ENCODE measurements at places on chromosomes 13 and 19.

GRCh38 chr13:74710006-74710405, 575.8 kb upstream of the KLF12 start:
- DNase-seq, result no peak

GRCh38 chr13:101306773-101307172, 109.5 kb downstream of the NALCN start:
- DNase-seq, result no peak

- no peak for DNase-seq
These were observed 171.7 kb upstream of the MAB21L1 start for GRCh38 chr13:35648201-35648600.

GRCh38 chr13:113097651-113098050, 7.9 kb upstream of the F7 start:
- no peak for DNase-seq

DNA sequence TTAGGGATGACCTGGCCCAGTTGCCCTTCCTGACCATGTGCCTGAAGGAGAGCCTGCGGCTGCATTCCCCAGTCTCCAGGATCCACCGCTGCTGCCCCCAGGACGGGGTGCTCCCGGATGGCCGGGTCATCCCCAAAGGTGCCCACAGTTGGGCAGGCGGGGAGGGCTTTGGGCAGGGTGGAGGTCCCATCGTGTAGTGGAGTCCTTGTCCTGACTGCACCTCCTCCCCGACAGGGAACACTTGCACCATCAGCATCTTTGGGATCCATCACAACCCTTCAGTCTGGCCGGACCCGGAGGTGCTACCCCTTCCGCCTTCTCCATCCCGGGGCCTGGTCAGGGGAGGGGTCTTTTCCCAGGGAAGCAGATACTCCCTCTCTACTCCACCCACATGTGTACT, 31.7 kb upstream of the CYP4F8 start:
- DNase-seq, result no peak

- no peak for DNase-seq
These were observed 334.3 kb downstream of the DLEU7 start for GRCh38 chr13:50509167-50509566.

GRCh38 chr13:28392896-28393505, 101.9 kb downstream of the FLT1 start:
- DNase-seq, result no peak

GRCh38 chr19:7004313-7004931, 16.8 kb downstream of the MBD3L2B start:
- peak; percentile 14 for DNase-seq

- DNase-seq, result no peak
These were observed 212.1 kb downstream of the KCNRG start for GRCh38 chr13:50227361-50227760.

DNA sequence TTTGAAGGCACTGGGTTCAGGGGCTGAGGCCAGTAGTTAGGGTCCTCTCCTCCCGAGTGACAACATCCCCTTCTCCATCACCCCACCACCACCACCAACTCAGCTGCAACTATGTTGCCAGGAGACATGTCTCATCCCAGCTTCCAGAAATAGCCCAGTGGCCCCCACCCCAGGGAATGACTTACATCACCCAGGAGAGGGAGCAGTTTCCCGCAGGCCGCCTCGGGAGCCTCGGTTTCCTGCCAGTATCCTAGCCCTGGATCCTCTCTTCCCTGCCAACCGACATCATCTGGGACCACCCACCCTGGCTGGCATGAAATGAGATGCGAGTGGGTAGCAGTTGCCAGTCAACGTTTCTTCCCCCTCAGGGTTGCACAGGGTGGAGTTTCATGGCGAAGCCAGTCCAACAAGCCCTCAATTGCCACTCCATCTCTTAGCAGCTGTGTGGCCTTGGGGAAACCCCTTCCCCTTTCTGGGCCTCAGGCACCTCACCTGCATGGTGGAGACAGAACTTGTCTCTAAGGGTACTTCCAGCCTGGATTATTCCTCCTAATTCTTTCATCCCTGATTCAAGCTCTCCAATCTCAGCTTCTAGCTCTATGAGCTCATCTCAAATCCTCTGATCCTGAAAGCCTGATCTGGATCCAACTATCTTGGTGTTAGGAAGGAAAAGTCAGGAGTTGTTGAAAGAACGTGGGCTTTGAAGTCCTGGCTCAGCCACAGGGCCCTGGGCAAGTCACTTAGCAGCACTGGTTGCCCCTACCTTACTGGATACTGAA, 3.9 kb upstream of the GSK3A start:
- DNase-seq, result peak; percentile 69

GRCh38 chr19:35068941-35069634, 27.6 kb downstream of the HPN start:
- no peak for DNase-seq

- DNase-seq, result peak; percentile 91
These were observed 20.2 kb upstream of the ERVV-1 start for GRCh38 chr19:52993342-52994178.

- DNase-seq, result no peak
These were observed 27.1 kb upstream of the GAS6 start for GRCh38 chr13:113890774-113891480.

DNA sequence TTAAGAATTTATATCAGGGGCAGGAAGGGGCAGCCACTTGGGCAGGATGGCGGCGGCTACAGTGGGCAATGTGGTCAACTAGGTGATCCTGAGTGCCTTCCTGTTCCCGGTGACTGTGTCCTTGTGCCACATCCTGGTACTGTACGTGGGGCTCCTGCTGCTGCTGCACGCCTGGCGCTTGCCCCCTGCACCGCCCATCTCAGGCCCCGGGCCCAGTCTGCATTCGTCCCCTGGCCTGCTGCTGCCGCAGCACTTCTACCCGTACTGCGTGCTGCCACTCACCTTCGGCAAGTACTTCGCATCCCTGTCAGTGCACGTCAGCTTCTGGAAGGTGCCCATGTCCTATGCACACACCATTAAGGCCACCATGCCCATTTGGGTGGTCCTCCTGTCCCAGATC, 40.1 kb downstream of the IFT88 start:
- no peak for DNase-seq

- no peak for DNase-seq
These were observed 26.0 kb downstream of the TM9SF2 start for GRCh38 chr13:99527301-99527700.

GRCh38 chr19:29277102-29277501, 64.2 kb upstream of the UQCRFS1 start:
- no peak for DNase-seq

DNA sequence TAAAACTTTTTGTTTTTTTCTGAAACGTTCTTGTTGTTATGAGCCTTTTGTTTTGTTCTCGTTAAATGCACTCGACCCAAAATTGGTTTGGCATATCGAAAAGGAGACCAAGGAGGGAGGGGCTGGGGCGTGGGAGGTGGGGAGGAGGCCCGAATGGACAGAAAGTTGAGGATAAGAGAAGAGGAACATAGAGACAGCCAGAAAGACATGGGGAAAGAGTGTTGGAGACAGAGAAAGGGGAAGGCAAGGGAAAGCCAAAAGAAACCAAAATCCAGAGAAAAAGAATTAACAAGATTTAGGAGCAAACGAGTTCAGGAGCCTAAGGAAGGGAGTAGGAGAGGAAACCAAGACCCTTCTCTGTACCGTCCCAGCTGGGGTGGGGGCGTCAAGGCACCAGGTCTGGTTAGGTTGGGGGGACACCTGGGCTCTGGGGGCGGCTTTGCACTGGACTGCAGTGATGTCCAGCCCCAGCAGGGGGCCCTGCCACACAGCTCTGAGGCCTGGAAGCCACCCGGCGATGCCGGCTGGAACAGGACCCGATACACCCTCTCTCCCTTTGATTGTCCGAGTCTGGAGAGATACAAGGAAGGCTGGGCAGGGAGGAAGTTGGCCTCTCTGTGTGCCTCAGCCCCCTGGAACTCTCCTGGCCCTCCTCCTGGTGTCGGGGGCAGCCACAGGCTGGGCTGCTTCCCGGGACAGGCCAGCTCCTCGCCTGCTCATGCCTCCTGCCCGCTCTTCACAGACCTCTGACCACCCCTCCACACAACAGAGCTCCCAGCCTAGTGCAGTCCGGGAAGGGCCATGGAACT, 11.6 kb upstream of the ASF1B start:
- DNase-seq, result peak; percentile 77

GRCh38 chr13:20402881-20403280, 122.8 kb downstream of the CRYL1 start:
- DNase-seq, result no peak

GRCh38 chr19:6047741-6048251, 62.5 kb downstream of the RFX2 start:
- DNase-seq, result peak; percentile 61

DNA sequence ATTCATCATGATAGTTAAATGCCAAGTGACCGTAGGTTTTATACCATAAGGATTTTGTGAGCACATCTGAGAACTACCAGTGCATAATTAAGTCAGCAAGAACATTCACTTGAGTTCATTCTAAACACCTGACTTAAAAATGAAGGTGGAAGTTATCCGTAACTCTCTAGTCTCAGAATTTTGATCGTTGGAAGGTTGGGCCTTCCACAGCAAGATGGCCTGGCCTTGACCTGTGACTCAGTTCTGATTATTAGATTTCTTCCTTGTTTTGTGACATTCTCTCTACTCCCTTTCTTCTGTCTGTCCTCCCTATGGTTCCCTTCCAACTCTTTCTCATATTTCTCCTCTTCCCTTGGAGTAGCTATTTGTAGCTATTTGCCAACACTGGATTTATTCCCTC, 20.0 kb upstream of the WDFY2 start:
- no peak for DNase-seq

GRCh38 chr13:112995395-112996191, 26.6 kb downstream of the MCF2L start:
- no peak for DNase-seq

DNA sequence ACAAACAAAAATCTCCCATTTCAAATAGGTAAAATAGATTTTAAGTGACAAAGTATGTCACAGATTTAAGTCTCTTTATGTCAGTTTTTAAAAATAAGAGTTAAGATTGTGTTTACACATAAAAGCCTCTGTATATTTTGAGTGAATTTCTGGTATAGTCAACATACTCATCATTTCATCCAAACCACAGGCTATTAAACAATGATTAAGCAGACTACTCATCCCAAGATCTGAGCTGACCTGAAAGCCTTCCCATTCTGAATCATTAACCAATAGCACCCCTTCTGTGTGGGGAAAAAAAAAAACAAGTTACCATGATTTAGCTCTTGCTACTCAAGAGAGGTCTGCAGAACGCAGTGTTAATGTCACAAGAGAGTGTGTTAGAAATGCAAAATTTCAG, 284.4 kb upstream of the NBEA start:
- no peak for DNase-seq

DNA sequence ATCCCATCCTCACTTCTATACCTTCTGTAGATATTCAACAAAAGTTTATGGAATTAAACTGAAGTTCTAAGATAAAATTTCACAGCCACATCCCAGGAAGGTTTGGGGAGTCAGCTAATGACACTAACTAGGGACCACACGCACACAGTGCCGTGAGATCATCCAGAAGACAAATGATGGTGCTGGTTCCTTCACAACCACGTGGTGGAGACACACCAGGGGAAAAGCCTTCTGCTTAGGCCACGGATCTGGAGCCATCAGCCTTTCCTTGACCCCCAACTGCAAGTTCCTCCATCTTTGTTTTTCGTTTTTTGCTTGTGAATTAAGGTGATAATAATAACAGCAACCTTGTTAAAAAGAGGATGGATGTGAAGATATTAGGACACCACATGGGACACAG, 241.6 kb upstream of the MAB21L1 start:
- DNase-seq, result no peak

GRCh38 chr19:43578787-43579186, 3.2 kb downstream of the PINLYP start:
- DNase-seq, result no peak

DNA sequence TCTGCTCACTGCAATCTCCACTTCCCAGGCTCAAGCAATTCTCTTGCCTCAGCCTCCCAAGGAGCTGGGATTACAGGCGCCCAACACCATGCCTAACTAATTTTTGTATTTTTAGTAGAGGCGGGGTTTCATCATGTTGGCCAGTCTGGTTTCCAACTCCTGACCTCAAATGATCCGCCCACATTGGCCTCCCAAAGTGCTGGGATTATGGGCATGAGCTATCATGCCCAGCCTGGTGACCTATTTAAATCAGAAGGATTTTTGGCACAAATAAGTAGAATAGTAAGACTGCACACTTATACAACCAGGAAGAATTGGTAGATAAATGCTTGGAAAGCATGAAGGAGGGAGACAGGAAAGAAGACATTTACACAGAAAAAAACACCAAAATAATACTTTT, 53.4 kb upstream of the AKAP11 start:
- no peak for DNase-seq

DNA sequence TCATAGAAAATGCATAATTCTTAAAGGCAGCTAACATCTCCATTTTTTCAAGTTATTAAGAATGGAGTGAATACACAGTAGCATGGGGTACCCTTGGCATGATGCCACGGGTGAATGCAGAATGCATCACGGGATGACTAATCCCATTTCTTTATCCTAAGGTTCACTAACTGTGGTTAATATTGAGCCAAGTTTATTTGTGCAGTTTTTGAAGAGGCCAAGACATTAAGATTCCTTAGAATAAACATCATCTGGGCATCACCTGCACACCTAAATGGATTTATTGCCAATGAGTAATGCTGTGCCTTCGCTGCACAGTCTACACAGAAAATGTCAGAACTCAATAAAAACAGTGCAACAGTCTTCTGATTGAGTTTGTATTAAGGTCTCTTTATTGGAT, 333.1 kb downstream of the GPC6 start:
- no peak for DNase-seq

- DNase-seq, result no peak
These were observed 14.9 kb downstream of the ZIC2 start for GRCh38 chr13:99996381-99996973.

- no peak for DNase-seq
These were observed 1636.1 kb downstream of the SLITRK5 start for GRCh38 chr13:89307278-89307677.

DNA sequence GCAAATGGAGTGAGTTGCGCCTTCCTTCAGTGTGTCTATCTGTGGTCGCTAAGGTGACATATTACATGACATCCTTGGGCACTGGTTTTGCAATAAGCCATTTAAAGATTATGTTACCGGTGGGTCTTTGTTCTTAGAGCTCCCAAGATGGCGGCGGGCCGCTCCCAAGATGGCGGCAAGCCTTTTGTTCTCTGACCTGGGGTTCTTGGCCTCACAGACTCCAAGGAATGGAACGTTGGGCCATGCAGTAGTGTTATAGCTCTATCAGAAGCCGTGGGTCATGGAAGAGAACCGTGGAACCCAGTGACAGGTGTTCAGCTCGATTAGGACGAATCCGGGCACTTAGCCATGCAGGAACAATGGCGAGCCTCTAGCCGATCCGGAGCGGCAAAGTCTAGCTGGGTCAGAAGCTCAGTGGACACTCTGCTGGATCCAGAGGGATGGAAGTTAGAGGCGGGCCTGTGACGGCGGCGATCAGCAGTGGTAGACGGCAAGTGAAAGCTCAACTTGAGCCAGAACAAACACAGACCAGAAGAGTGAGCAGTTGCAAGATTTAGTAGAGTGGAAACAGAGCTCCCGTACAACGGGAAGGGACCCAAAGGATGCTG, 188.6 kb downstream of the TEX29 start:
- DNase-seq, result peak; percentile 6

DNA sequence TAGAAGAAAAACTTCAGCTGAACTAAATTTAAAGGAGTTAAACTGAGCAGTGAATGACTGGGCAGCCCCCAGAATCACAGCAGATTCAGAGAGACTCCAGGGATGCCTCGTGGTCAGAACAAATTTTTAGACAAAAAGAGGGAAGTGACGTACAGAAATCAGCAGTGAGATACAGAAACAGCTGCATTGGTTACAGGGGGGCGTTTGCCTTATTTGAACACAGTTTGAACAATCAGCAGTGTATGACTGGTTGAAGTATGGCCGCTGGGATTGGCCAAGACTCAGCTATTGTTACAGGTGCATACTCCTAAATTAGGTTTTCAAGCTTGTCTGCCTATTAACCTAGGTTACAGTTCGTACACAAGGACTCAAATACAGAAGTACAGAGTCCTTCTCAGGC, 2.2 kb upstream of the SPRYD7 start:
- no peak for DNase-seq

Data from WERI-Rb-1 (cell line).